Left renal pelvis (tissue), 4 donors: ENCODE measurements at places on chromosomes 12 and 14. TPM values are rescaled to one million over a fixed set of nuclear protein-coding genes. Genes with fewer than 3 reads are reported as not detected.

DNA sequence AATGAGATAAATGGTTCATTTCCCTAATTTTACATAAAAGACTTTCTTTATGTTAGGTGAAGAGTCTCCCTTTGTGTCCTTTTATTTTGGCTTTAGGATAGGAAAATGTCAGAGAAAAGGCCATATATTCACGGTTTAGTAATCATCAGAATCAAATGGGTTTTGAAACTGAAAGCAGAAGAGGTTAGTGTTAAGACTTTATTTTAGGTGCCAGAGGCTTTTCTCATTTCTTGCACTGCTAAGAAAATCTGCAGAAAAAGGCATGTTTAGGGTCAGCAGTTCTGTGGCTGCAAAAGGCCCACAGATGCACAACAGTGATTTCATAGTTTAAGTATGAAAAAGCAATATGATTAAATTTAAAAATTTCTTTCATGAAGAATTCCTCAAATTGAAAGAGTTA, 80.4 kb upstream of the SINHCAF start:
- DNase-seq: no peak

POP5 gene
- 57.6 TPM for polyA plus RNA-seq

DNA sequence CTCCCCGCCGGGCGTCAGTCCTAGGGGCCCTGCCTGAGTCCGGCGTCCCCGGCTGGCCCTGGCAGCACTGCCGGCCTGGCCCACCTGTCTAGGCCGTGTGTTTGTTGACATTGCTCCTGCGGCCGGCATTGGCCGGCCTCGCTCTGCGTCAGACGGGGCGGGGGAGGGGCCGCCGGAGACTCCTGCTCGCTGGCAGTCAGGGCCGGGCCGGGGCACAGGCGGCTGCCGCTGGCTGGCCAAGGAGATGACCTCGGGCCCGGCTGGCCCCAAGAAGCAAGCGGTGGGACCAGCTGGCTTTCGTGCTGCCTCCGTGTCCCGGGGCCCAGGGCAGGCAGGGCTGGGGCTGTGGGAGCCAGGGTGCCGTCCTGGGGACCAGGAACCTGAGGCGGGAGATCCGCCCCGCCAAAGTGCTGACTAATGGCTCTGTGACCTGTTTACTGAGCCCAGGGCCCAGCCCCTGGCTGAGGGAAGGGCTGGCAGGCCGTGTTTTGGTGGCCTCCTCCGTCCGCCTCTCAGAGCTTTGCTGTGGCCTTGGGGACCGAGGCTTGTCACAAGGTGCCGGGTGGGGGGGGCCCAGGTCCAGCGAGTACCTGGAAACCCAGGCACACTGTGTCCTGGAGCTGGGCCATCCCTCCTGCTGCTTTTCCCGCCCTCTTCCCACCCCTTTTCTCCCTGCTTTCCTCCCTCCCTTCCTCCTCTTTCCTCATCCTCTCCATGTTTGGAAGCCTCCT, 1.8 kb downstream of the ULK1 start:
- peak; percentile 72 for DNase-seq

ANKRD33 gene
- polyA plus RNA-seq: 0.22 TPM

- DNase-seq: no peak
These were observed 711 bp downstream of the SBNO1 start for GRCh38 chr12:123363740-123364531.

GRCh38 chr12:111616177-111616623, 17.1 kb upstream of the ATXN2 start:
- no peak for DNase-seq

DNA sequence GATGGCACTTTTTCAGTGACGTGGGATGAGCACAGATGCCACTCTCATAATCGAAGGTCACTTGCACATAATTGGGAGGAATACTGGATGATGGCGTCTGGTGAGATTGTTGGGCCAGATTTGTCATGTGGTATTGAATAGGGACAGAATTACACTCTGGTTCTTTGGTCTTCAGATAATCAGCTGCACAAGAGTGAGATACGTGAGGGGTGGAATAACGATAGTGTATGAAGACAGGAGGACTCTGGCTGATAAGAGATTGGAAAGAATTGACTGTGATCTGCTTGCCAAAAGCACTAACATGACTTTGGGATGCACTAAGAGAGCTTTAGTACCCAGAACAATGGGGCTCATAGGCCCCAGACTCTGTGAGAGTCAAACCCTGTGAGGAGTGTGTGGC, 7.0 kb upstream of the RABGGTA start:
- DNase-seq: no peak

GNB3 gene
- polyA plus RNA-seq: 9.0 TPM

- no peak for DNase-seq
These were observed 21.8 kb downstream of the G2E3 start for GRCh38 chr14:30580616-30581282.

DNA sequence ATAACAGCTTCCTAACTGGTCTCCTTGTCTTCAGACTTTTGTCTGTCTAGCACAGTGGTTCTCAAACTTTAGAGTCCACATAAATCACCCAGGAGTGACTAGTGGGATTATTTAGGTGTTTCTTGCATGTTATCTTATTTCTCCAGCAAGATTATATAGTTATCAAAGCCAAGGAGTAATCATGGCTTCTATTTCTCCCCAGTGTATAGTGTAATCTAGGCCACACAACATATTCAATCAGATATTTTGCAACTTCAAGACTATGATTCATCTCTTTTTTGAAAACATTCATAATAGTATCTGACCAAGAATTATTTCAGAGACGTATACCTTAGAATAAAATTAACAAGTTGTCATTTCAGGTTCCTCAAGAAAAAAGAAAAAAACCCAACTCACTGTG, 131.9 kb downstream of the CEP83 start:
- no peak for DNase-seq
